ENCODE measurements at places on chromosomes 4 and X.

GRCh38 chrX:1491851-1492349 is 39.2 kb upstream of the ASMTL start:
- peak; percentile 34 for DNase-seq

DNA sequence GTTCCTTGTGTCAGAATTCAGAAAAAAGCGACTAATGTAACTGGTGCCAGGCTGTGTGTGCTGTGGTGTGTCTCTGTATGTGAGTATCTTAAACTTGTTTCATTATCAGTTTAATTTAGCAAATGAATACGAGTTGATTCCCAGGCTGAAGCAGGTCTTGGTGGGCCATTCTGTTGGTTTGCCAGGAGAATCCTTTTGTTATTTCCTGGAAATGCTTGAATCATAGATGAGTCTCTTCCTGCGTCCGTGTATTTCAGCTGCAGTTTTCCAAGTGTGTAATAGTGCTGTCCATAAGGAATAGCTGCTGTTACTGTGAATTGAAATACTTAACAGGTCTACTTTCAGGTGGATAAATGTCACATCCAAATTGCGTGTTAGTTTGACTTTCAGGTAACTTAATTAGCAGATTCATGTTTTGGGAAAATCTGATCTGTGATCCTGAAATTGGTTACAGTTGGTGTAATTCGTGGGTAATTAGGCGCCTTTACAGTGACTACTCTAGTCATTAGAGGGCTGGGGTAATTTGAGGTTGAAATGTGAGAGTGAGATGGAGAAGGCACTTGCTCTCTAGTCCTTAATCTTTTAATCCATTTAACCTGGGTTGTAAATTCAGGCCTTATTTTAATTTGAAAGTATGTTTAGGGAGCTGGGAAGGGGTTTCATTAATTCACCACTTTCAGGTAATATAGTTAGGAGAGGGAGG is 23.8 kb downstream of the TMEM131L start:
- no peak for DNase-seq

- peak; percentile 54 for DNase-seq
Observed at GRCh38 chrX:13863324-13863723, 46.4 kb upstream of the GPM6B start.

DNA sequence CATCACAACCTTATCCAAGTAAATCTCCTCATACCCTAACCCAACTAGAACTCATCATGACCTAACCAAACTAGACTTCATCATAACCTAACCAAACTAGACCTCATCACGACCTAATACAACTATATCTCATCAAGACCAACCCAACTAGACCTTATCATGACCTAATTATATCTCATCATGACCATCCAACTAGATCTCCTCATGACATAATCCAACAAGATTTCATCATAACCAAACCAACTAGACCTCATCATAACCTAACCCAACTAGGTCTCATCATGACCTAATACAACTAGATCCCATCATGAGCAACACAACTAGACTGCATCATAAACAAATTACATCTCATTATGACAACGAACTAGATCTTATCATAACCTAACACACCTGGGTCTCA is 86.4 kb downstream of the DHRSX start:
- DNase-seq, result no peak

- DNase-seq, result no peak
Observed at GRCh38 chr4:13642170-13642950, 14.8 kb upstream of the BOD1L1 start.

Data from COLO829 (cell line).